GM13976 (cell line): ENCODE measurements at places on chromosomes 1 and 21.

GRCh38 chr1:76302711-76303339 lies 228.3 kb downstream of the ST6GALNAC3 start:
- DNase-seq = no peak

DNA sequence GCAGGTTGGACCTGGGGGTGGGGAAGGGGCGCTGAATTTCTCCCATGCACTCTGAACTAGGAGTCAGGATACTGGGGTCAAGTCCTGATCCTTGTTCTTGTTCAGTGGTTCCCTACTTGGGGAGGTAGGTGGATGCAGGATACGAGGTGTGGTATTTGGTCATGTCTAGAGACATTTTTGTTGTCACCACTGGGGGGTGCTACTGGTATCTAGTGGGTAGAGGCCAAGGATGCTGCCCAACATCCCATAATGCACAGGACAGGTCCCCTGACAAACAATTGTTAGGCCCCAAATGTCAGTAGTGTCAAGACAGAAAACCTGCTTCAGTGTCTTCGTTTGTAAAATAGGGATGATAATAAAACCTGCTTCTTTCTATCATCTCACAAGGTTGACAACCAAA lies 259.0 kb upstream of the FOXD3 start:
- DNase-seq = peak; percentile 32

GRCh38 chr1:156693848-156694689 lies 11.3 kb downstream of the CRABP2 start:
- DNase-seq = no peak

GRCh38 chr1:200888349-200888838 lies 6.3 kb upstream of the INAVA start:
- peak; percentile 80 for DNase-seq

GRCh38 chr1:240693036-240693435 lies 81.1 kb upstream of the GREM2 start:
- DNase-seq = no peak

GRCh38 chr1:92951141-92951582 lies 10.1 kb downstream of the DIPK1A start:
- no peak for DNase-seq

DNA sequence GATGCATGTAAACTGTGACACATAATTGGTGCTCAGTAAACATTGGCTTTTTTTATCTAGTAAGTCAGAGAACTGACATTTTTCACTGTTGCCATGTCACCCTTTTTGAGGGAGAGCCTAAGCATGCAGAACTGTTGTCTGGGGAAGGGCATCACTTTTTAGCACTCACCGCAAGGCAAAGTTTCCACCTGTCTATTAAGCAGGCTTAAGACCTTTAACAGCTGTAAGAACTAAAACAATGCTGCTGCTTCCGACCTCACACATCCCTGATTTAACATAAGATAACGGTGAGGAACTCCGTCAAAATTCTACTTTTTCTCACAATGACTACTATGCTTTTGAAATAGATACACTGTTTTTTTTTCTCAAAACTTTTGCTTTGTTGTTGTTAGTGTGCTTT lies 554.8 kb downstream of the NUF2 start:
- no peak for DNase-seq

DNA sequence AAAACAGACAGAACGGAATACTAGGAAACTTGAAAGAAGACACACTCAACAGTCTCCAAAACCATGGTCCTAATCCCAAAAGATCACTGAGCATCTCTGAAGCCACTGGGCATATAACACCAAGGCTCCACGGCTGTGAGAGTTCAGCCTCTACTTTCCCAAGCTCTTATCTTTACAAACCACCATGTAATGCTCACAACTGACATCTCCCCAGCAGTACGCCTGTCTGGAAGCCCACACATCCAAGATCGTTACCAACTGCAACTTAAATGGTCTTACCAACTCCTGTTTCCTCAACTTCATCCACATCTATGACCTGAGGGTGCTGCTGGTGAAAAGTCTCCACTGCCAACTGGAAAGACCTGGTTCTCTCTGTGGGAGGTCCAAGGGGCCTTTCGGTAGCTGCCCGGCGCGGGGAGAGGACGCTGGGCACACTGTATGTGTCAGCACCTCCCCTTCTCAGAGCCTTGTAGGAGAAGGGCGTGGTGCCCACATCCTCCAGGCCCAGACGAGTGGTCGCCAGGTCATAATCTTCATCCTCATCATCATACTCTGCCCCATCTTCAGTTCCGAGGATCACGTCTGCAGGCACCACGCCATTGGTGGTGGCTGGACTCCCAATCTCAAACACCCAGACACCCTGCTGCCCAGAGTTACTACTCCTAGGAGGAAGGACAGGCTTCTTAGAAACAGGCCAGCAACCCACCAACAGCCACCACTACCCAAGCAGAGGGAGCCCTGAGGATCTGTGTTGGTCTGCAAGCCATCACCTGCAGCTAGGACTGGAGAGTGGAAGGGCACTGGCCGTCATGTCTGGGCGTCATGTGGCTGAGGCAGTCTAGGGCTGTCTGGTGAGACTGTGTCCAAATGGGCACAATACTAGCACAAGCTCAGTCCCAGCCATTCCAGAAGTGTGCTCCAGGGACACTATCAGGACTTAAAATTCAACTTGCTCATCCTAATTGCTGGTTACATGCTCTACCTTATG lies 23.0 kb downstream of the NID1 start:
- DNase-seq = no peak

- no peak for DNase-seq
Observed at GRCh38 chr1:46467183-46467504, 22.5 kb upstream of the DMBX1 start.
